ENCODE measurements at places on chromosomes 2 and 18. TPM values are rescaled to one million over a fixed set of nuclear protein-coding genes. Genes with fewer than 3 reads are reported as not detected.
A peak's percentile ranks its signal among the peaks of the same experiment; 100 is the strongest.

Gene ABCG5
- total RNA-seq = not detected

Gene IMPACT
- 10.3 TPM for total RNA-seq

Gene KIF1A
- 6.1 TPM for total RNA-seq

Gene ZNF396
- 0.98 TPM for total RNA-seq

Gene MTA3
- total RNA-seq = 46.7 TPM

Gene ELOA2
- not detected for total RNA-seq

Gene SDC1
- total RNA-seq = 184 TPM

Gene EFR3B
- total RNA-seq = 1.5 TPM

Gene NYAP2
- 0.25 TPM for total RNA-seq

DNA sequence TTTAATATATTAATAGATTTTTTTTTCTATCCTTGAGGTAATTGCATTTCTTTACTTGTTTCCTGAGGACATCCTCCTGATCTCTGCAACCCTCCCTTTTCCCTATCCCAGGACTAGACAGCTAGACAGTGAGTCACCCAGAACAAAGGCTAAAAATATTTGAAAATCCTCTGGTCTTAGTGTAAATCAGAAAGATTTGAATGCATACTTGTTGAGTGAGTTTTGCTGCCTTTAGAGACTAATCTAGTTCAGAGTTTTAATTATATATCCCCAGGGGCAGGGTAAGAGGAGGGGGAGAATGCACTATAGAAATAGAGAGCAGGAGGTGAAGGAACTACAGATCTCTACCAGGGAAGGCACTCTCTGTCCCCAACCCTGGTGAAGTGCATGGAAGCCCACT lies 202.3 kb upstream of the TCF4 start:
- no peaks in the 10 kb centered on the region for H3K27me3 ChIP-seq
- DNase-seq = no peak
- no peak overlapping the region for H3K4me3 ChIP-seq
- H3K36me3 ChIP-seq = no peaks in the 10 kb centered on the region
- no peak overlapping the region for H3K27ac ChIP-seq

GRCh38 chr2:147214914-147215313 lies 629.9 kb upstream of the ACVR2A start:
- H3K4me1 ChIP-seq = no peaks in the 10 kb centered on the region
- no peak overlapping the region for H3K4me3 ChIP-seq
- no peak overlapping the region for H3K27ac ChIP-seq
- no peaks in the 10 kb centered on the region for H3K27me3 ChIP-seq
- no peaks in the 10 kb centered on the region for H3K36me3 ChIP-seq

DNA sequence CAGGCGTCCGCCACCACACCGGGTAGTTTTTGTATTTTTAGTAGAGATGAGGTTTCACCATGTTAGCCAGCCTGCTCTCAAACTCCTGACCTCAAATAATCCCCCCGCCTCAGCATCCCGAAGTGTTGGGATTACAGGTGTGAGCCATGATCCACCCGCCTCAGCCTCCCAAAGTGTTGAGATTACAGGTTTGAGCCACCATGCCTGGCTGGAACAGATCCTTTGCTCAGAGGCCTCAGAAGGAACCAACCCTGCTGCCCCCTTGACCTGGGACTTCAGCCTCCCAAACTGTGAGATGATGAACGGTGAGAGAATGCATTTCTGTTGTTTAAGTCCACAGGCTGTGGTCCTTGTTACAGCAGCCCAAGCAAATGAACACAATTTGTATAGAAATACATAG lies 67.0 kb downstream of the NCAPH start:
- no peak for DNase-seq
- H3K4me1 ChIP-seq = peaks cover 6% of the 10 kb centered on the region
- H3K27me3 ChIP-seq = no peaks in the 10 kb centered on the region
- no peak overlapping the region for H3K27ac ChIP-seq

DNA sequence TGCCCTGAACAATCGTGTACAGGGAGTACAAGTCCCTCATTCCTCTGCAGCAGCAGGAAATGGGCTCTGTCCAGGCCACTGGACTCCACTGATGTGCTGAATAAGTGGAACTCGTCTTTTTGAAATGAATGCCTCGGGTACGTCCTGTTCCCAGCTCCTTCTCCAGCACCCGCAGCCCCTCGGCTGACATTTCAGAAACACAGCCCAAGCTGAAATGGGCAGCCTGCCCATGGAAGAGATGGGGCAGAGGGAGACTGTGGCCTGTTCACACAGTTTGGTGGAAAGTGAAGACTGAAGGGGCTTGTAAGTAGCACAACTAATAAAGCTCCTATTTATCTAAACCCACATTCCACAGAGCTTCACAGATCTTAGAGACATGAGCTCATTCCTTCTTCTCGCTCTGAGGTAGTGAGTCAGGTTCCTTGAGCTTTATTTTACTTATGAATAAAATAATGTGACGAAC lies 498.6 kb downstream of the TXNL1 start:
- H3K4me3 ChIP-seq = no peak overlapping the region
- no peaks in the 10 kb centered on the region for H3K27me3 ChIP-seq
- DNase-seq = no peak
- H3K4me1 ChIP-seq = peaks cover 17% of the 10 kb centered on the region

DNA sequence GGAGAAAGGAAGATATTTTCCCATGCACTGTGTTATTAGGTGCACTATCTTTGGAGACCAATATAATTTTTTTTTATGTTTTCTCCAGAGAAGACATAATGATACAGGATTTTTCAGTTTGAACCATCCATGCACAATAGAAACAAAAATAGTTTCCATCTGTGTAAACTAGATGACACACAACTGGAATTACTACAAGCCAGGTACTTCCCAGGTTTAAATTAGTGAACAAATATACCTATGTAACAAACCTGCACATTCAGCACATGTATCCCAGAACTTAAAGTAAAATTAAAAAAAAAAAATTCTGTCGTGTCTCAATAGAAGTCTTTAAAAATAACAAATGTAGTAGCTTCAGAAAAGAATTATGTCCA lies 1616.8 kb upstream of the ACVR2A start:
- H3K4me1 ChIP-seq = no peaks in the 10 kb centered on the region
- no peak for DNase-seq
- H3K36me3 ChIP-seq = no peaks in the 10 kb centered on the region
- no peaks in the 10 kb centered on the region for H3K27me3 ChIP-seq
- H3K27ac ChIP-seq = no peak overlapping the region

DNA sequence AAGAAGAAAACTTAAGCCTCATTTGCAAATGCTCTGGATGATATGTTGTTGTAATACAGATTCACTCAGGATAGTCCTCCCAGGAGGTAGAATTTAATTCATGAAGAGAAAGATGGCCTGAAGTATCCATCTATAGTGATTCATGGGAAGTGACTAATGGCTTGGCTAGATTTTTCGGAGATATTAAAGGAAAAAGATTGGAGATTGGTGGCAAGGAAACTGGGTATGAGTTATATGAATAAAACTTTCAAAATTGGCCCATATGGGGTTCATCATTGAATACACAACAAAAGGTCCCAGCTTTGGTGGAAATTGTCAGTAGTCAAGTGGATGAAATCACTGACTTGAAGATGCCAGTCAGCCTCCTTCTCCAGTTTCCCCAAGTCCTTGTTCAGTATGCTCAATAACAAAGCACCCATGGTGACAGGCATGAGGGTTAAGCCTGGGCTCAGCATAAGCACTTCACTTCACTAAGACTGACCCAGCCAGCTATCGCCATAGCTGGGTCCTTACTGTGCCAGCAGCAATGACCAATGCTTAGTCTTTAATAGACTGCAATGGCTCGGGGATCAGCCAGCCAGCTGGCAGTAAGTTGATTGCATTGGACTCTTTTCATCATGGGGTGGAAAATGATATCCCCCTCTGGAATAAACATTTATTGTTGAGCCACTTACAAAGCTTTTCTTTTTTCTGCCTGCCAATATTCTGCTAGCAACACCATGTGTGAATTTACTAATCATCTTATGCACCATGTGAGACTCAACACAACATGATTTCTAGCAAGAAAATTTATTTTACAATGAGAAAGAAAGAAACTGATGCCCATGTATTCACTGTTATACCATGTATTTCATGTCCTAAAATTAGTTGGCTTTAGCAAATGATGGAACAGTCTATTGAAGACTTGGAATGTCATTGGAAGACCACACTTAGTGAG lies 176.6 kb upstream of the TACR1 start:
- H3K27ac ChIP-seq = no peak overlapping the region
- H3K4me1 ChIP-seq = no peaks in the 10 kb centered on the region

DNA sequence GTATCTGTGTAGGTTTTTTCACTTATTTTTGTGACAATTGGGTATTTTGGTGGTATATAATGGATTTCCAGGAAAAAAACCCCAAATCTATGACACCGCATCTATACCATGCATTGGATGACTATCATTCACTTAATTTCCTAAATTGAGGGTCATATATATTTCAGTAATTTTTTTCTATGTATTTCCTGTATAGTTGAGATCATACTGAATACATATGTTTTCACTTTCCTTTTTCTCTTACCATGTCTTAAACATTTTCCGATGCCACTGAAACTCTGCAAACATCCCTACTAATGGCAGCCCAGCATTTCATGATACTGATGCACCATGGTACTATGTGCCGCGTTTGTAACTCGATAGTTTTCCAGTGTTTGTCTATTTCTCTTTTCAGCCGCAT lies 40.4 kb downstream of the CDKL4 start:
- H3K36me3 ChIP-seq = no peaks in the 10 kb centered on the region
- H3K27me3 ChIP-seq = no peaks in the 10 kb centered on the region
- no peak overlapping the region for H3K4me3 ChIP-seq

DNA sequence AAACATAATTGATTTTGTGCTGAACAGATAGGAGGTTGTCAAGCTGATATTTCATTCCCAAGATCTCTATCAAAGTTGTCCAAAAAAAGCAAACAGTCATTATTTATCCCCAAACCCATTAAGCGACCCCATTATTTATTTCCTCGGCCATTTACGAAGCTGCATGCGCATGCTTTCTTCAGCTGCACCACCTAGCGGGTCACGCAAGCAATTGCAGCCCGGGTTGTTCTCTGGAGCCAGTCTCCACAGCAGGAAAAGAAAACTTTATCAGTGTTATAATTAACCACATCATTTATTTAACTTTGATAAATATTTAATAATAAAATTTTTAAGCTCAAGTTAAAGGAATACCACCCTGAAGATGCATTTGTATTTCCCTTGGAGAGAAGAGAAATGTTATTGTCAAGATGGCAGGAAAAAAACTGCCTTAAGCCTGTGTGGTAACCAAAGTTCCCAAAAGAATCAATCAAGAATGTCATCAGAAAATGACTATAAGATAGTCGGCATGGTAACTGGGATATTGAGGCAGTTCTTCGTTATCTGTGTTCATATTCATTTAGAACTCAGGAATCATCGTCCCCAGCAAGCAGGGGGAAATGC lies 304.7 kb downstream of the FBXO15 start:
- no peaks in the 10 kb centered on the region for H3K4me1 ChIP-seq
- no peaks in the 10 kb centered on the region for H3K27me3 ChIP-seq
- no peak overlapping the region for H3K27ac ChIP-seq

GRCh38 chr2:47069628-47070154 lies 85.4 kb downstream of the STPG4 start:
- H3K4me1 ChIP-seq = peaks cover 83% of the 10 kb centered on the region
- no peak overlapping the region for H3K4me3 ChIP-seq
- H3K27ac ChIP-seq = peak overlapping the region; percentile 87
- DNase-seq = no peak
- H3K36me3 ChIP-seq = no peaks in the 10 kb centered on the region
- no peaks in the 10 kb centered on the region for H3K27me3 ChIP-seq

DNA sequence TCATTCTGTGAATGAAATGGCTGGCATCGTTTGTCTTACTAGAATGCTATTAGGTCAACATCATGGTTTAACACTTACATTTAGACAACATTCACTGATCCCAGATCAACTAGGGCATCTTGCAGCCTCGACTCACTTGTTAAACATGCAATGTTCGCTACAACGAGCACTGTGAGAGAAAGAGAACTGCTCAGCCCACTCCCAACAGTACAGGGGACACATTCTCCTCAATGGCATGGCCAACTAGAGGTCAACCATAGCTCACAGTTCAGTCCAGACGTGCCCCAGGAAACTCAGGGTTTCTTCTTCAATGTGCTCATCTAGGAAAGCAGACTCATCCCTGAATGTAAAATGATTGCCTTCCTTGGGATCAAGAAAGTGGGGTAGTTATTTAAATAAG lies 5.9 kb downstream of the WIPF1 start:
- DNase-seq = no peak
- no peaks in the 10 kb centered on the region for H3K36me3 ChIP-seq
- H3K4me3 ChIP-seq = no peak overlapping the region
- H3K27me3 ChIP-seq = no peaks in the 10 kb centered on the region
- peaks cover 46% of the 10 kb centered on the region for H3K4me1 ChIP-seq
- no peak overlapping the region for H3K27ac ChIP-seq

DNA sequence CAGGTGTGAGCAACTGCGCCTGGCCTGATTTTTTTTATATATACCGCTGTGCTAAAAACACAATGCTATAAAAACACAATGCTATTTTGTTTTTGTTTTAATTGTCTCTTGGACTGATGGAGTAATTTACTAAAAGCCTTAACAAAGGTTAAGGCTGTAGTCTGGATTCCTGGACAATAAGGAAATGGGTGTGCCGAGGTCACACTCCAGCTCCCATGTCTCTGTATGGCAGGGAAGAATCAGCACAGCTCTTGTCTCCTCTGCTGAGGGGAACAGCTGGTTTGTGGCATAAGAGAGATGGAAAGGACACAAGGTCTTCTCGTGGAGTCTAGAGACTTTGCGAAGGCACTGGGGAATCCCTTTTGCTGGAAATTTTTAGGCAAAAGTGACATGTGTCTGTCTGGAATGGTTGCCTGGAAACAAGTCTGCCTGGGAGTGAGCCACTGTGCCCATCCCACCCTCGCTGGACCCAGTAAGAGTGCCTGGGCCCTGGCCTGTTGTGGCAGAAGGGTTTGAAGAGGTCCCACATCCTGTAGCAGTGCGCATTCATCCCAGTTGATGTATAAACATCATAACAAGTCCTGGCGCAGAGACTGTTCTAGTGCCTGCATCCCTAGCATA lies 73.1 kb downstream of the MAPK4 start:
- no peaks in the 10 kb centered on the region for H3K36me3 ChIP-seq
- no peaks in the 10 kb centered on the region for H3K27me3 ChIP-seq
- DNase-seq = no peak
- no peak overlapping the region for H3K4me3 ChIP-seq
- no peaks in the 10 kb centered on the region for H3K4me1 ChIP-seq

DNA sequence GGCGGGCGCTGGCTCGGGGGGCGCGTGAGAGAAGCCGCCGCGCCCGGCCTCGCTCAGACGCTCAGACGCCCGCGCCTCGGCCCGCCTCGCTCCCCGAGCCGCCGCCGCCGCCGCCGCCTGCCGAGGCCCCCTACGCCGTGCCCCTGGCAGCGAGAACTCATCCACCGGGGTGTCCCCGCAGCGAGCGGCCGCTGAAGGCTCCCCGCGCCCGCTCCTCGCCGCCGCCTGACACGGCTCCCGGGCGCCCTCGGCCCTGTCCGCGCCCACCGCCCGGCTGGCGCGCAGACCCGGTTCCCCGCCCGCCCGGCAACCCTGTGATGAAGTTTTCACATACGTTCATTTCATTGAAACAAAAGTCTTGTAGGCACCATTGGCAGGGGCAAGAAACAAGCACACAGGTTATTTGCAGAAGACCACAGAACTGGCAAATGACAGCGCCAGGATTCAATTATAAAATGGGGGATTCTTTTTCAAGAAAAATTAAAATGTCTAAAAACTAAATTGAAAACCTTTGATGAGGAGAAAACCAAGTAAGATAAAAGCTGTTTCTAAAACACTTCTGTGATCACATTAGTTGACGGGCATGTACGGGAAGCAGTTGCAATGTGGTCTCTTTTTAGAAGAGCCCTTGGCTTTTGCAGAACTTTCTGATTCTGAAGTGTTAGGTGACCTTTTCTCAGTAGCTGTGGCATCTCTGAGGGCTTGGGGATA lies 50.5 kb upstream of the TUBA3D start:
- no peak overlapping the region for H3K27ac ChIP-seq
- no peaks in the 10 kb centered on the region for H3K36me3 ChIP-seq
- peak overlapping the region; percentile 28 for H3K4me3 ChIP-seq
- H3K27me3 ChIP-seq = no peaks in the 10 kb centered on the region

All from vagina (tissue), 2 donors.